Gastroesophageal sphincter (tissue), 4 donors: ENCODE measurements at places on chromosomes 3 and 15. TPM values are rescaled to one million over a fixed set of nuclear protein-coding genes. Genes with fewer than 3 reads are reported as not detected.

MAGI1 gene
- 40.8 TPM for total RNA-seq

PARP6 gene
- 98.7 TPM for total RNA-seq

AP3B2 gene
- 1.6 TPM for total RNA-seq

SPG11 gene
- 56.8 TPM for total RNA-seq

RPL32 gene
- 924 TPM for total RNA-seq

PLA2G4E gene
- not detected for total RNA-seq

CPNE9 gene
- not detected for total RNA-seq

SCAPER gene
- 21.5 TPM for total RNA-seq

GOLGA8N gene
- total RNA-seq, result 17.0 TPM

GOLGA6L7 gene
- total RNA-seq, result not detected

FBXL22 gene
- total RNA-seq, result 16.1 TPM

SERPINI1 gene
- total RNA-seq, result 1.9 TPM

MAPKAPK3 gene
- 22.3 TPM for total RNA-seq

MUC4 gene
- total RNA-seq, result not detected

ITGA11 gene
- total RNA-seq, result 8.3 TPM

MFGE8 gene
- 496 TPM for total RNA-seq

SLC30A4 gene
- 14.6 TPM for total RNA-seq

ASB14 gene
- total RNA-seq, result not detected

FILIP1L gene
- 113 TPM for total RNA-seq

LSMEM2 gene
- total RNA-seq, result not detected

GRCh38 chr3:144096016-144096415 lies 124.4 kb downstream of the DIPK2A start:
- ATAC-seq, result no peak

GRCh38 chr3:71902258-71903111 lies 117.5 kb upstream of the PROK2 start:
- no peak for ATAC-seq

GRCh38 chr3:127448161-127448561 lies 142.4 kb downstream of the TPRA1 start:
- no peak for ATAC-seq

DNA sequence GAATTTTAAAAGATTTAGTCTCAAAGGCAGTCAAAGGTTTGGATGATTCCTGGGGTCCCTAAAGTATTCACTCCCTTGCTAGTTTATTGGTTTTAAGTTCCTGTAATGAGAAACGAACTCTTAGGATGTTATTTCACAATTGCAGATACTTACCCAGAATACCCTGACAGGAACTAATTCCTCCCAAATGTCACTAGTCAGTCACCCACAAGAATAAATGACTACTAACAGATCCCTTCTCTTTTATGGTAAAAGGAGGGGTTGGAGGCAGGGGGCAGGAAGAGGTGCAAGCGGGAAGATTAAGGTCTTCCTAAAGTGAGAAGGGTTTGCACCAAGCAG lies 174.2 kb upstream of the SLC2A2 start:
- no peak for ATAC-seq

GRCh38 chr3:28667646-28668621 lies 319.3 kb upstream of the AZI2 start:
- peak; percentile 57 for ATAC-seq

DNA sequence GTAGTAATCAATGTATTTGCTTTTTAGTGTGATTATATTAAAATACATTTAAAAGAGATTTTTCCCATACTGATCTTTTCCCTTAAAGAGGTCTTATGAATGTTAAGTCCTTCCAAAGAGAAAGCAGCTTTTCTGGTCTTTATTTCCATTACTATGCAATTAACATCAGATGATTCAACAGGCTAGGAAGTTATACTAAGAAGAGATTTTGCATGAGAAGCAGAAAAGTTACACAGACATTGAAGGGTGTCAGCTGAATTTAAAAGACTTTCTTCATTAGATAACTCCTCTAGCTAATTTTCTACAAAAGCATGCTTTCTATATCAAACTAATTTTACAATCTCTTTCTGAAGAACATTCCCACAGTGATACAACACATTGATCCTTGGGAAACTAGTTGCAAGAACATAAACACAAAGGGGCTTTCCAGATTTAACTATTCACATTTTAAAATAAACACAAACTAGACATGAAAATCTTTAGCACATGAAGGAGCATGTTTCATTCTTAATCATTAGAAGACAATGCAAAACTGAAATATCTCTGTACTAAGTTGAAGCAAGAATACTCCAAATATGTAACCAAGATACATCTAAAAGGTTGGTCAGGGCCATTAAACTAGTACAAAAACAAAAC lies 965.8 kb downstream of the ROBO1 start:
- ATAC-seq, result no peak

- ATAC-seq, result no peak
Observed at GRCh38 chr3:5009506-5010109, 30.4 kb downstream of the BHLHE40 start.

DNA sequence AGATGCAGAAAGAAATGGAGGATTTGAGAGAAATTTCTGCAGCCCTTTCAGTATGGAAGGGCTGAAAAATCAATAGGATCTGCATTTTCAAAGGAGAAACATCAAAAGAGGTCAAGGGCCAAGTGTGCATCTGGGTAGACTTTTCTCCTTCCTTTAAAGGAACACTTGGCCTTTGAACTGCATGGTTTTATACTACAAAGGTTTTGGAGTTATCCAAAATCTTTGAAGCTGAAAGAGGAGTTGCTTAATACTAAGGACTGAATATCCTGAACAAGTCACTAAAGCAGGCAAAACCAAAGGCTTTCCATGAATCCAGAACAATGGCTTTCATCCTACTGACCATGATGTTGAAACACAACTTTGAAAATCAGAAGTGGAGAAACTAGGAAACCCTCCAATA lies 553.7 kb upstream of the LMCD1 start:
- no peak for ATAC-seq

GRCh38 chr3:129358177-129358771 lies 70.2 kb downstream of the EFCAB12 start:
- no peak for ATAC-seq

DNA sequence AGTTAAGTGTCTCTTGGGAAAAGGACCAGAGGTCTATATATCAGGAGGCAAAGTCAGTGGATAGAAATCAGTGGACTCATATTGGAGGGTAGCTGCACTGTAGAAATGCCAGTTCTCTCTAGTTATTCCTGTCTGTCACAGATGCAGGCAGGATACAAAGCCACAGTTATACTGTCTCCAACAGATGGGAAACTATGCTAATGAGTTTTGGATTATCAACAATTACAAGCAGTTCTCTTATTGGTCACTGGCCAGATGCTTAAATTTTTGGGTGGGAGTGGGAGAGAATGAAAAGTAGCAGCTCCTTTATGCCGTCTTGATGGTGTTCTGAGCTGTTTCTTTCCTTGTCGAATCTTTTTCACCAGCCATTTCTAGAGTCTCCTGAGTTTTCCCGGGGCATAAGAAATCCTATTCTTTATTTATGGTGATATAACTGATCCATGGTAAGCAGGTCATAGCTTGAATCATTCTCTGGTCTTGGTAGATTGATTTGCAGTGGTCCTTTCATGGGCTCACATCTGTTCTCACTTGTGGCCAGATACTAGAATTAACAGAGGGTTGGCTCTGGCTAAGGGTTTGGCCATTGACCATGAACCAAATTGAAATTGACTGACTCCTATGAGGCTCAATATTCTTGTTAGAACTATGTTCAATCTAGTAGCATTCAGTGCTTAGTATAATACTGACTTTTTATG lies 44.6 kb upstream of the RBMS3 start:
- no peak for ATAC-seq

GRCh38 chr3:82050382-82050781 lies 288.9 kb upstream of the GBE1 start:
- no peak for ATAC-seq

DNA sequence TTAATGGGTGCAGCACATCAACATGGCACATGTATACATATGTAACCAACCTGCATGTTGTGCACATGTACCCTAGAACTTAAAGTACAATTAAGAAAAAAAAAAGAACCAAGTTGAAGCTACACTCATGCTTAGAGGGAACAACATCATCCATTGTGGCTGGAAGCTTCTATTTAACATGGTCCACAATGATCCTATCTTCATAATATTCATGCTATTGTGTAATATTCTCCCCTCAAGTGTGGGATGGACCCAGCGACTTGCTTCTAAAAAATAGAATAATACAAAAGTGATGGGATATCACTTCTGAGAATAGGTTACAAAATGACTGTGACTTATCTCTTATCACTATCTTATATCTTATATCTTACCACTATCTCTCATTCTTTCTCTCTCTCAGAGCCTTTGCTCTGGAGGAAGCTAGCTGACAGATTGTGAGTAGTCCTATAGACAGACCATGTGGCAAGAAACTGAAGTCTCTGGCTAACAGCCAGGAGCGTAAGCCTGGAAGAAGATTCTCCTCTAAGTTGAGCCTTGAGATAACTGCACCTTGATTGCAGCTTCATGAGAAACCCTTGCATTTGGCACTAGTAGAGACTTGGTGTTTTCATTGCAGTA lies 198.5 kb upstream of the MRPL3 start:
- no peak for ATAC-seq

DNA sequence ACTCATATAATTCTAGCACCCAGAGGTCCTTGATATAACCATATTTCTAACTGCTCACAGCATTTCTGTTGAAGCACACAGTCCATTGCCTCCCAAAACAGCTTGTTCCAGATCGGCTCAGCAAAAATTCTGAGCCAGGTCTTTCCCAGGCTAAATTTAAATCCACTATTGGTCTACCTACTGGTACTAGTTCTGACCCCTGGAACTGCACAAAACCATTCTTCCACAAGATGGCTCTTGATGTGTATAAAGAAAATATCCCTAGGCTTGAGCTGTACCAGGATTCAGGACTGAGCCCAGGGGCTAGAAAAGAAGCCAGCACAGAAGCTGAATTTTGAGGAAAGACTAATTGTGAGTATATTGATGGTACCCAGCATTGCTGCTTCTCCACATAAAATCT lies 75.4 kb upstream of the ABHD17C start:
- ATAC-seq, result no peak

DNA sequence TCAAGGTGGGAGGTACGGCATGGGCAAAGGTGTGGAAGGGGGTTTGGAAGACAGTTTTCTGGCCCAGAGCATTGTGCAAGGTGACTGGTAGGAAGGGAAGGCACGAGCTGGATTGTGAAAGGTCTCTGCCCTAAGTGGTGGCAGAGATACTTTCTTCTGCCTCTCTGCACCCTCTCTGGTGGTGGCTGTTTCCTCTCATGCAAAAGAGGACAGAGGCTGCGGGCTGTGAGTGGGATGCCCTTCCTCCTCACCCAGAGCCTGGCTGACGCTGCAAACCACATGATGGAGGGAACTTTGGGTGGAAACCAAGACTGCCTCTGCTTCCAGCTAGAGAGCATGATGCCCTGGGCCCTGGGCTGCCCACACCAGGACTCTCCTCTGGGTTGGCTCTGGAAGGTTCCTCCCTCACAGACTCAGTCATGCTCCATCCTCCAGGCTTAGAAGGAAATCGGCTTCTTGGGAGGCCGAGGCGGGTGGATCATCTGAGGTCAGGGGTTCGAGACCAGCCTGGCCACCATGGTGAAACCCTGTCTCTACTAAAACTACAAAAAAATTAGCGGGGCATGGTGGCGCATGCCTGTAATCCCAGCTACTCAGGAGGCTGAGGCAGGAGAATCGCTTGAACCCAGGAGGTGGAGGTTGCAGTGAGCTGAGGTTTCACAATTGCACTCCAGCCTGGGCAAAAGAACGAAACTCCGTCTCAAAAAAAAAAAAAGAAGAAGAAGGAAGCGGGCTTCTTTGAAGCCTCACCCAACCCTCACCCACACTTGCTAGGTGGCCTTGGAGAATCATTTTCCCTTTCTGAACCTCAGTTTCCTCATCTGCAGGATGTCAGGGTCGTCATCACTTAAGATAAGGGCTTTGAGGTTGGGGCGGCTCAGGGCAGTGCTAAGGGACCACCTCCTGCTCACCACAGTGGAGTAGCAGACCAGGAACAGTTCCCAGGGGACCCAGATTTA lies 8.3 kb downstream of the PSTPIP1 start:
- ATAC-seq, result peak; percentile 57

GRCh38 chr15:75148280-75148679 lies 53.4 kb upstream of the C15orf39 start:
- no peak for ATAC-seq

DNA sequence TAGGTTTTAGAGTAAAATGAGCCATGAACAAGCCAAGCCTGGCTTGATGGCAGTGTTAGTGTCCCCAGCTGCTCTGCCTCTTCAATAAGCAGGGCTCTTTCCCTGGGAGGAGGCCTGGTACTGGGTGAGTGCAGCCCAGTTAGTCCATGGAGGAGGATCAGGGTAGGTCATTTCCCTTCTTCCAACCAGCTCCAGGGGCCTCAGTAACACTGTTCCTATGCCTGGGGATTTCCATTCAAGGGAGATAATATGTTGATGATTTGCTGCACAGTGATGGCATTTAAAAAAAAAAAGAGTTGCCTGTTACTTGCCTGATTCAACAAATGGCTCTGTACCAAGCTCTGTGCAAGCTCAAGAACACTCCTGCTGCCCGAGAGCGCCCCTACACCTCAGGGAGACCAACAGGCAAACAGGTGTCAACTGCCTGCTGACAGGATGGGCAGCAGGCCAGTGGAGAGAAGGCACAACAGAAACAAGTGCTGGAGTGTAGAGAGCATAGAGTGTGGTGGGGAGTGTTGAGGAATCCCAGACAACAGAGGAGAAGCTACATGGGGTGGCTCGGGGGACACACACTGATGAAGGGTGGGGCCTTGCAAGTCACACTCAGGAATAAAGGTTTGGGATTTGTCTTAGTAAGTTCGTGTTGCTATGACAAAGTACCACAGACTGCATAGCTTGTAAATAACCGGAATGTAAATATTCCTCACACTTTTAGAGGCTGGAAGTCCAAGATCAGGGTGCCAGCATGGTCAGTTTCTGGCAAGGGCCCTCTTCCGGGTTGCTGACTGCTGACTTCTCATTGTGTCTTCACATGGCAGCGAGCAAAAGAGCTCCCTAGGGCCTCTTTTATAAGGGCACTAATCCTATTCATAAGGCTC lies 78.6 kb upstream of the PXYLP1 start:
- no peak for ATAC-seq
